ENCODE measurements at places on chromosomes 4 and X. TPM values are rescaled to one million over a fixed set of nuclear protein-coding genes. Genes with fewer than 3 reads are reported as not detected.

GRCh38 chrX:11273544-11273943 is 19.7 kb upstream of the AMELX start:
- no peak for DNase-seq

Gene TLR1
- 1.9 TPM for total RNA-seq

Gene NR0B1
- total RNA-seq: not detected

- no peak for DNase-seq
These were observed 112.9 kb downstream of the KCNIP4 start for GRCh38 chr4:21835712-21836111.

Gene DDIT4L
- 0.63 TPM for total RNA-seq

GRCh38 chrX:13309631-13310030 is 10.2 kb downstream of the ATXN3L start:
- no peak for DNase-seq

- no peak for DNase-seq
These were observed 143.7 kb upstream of the ANK2 start for GRCh38 chr4:112905728-112906127.

Gene SPOCK3
- not detected for total RNA-seq

GRCh38 chrX:13522811-13523210 is 46.6 kb upstream of the EGFL6 start:
- DNase-seq: no peak

DNA sequence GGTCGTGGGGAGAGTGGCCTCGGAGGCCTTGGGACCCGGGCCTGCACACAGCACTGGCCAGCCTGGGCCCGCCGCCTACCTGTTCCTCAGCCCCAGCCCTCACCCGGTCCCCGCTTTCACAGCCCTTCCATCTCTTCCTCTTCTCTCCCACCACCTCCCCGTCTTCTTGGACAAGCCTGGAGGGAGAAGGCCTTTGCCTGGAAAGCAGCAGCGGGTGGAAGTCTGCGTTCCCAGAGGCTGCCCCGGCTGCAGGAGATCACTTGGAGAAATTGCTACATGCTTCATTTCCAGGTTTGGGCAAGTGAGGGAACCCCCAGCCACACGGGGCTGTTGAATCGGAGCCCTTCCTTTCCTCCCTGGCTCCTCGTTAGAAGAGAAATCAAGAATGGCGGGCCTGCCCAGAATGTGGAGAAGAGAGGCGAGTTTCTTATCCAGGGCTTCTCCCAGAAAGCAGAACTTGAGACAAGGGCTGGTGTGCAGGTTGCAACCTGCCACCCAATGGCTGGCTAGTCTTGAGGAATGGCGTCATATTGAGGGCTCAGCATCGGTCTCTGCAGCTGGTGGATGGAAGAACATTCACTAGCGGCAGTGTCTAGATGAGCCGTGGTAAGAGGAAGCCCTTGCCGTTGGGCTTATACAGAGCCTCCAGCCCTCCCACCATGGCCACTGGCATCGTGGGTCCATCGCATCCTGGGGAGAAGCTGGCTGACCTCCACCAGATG is 1.2 kb upstream of the PDZD4 start:
- DNase-seq: no peak
